ENCODE measurements at places on chromosomes 11 and 22.

DNA sequence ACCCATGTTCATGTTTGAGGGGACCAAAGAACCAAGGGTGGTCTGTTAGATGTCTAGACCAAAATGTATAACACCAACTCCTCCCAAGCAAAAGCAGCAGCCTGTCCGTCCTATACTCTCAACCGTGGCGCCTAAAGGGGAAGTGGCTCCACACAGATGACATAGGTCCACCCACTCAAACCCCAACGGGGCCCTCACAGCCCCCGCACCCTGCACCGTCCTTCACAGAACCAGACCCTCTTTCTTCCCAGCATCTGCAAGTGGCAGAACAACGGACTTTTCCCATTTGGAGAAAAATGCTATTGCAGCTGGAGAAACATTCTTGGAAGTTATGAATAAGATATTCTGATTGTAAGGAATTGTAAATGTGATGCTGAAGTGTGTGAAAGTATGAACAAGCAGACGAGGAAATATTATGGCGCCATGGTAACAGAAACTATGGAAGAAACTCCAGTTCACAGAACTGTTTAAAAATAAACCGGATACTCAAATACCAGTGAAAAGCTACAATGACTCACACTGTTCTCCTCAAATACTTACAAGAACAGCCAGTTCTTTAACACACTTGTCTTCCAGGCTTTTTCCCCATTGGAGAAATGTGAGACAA is 76.5 kb upstream of the ARFGAP3 start:
- DNase-seq, result no peak

DNA sequence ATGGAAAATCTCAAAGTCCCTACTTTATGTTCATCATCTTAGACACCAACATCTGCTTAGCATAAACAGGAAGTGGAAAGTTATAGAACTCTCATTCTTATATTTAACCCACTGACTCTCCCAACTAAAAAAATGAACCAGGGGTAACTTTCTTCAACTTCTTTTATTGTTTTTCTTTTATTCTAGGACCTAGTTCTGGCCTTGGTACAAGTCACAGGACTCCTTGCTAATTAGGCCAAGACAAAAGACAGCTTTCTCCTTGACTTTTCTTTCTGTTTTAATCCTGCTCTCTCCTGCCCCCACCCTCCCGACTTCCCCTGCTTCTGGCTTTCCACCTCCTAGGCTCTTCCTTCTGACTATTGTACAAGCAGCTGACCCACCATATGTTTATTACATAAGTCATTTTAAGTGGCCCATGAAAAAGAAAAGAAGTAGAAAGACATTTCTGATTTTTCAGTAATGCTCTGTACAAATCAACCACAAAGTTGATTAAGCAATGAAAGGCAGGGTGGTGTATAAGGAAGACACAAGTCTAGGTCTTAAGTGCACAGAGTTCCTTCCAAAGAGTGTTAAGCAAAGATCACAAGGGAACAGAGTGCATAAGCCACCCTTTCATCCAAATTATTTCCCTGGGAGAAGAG is 18.3 kb downstream of the JAML start:
- no peak for DNase-seq

DNA sequence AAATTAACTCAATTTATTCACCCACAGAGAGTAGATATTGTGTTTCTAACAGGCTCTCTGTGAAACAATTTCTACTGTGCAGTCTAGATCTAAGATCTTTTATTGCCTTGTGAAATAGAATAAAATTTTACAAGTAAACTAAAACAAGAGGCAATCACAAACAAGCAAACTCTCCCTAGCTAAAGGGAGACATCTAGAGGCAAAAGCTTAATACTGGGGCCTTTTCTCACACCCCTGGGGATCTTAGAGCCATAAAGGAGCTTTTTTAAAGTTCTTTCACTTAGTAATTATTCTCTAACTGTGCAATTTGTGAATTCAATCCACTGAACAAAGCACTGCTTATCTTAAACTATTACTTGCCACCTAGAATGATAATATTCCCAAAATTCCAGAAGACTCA is 19.7 kb downstream of the ALG9 start:
- DNase-seq, result no peak

DNA sequence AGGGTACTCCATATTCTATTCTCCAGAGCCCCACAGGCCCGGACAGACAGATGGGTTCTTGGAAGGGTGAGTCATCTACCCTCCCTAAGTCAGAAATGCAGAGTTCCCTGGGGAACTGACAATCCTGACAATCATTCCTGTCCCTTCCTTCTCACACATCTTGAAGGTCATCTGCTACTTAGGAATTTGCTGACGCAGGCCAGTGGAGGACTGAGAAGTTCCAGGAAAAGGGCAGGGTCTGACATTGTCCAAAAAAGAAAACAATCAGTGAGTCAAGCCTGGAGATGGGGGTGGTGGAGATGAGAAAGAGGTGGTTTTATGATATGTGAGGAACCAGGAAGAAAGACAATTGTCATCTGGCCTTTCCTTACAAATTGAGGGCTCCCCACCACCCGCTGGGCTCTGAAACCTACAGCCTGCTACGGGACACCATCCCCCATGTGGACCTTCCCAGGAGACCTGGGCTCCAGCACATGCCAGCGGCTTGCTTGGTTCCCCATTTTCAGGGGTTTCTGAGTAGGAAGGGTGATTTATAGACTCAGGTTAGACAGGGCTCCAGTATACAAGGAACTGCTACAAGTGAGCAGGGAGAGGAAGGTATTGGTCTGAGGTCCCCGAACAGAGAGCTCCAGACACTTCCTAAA is 12.9 kb downstream of the CD59 start:
- DNase-seq, result no peak

DNA sequence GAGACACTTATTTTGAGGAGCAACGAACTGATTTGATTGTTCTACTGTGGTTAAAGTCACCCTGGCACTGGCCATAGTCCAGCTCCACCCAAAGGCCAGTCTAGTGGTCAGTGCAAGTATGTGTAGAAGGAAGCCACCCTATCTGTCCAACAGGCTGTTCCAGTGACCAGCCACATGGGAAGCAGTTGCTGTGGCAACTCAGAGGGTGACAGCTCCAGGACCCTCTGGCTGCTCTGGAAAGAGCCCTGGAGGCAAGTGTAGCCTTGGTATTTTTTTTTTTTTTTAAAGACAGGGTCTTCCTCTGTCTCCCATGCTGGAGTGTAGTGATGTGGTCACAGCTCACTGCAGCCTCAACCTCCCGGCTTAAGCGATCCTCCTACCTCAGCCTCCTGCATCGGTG is 27.8 kb downstream of the LMO1 start:
- no peak for DNase-seq

DNA sequence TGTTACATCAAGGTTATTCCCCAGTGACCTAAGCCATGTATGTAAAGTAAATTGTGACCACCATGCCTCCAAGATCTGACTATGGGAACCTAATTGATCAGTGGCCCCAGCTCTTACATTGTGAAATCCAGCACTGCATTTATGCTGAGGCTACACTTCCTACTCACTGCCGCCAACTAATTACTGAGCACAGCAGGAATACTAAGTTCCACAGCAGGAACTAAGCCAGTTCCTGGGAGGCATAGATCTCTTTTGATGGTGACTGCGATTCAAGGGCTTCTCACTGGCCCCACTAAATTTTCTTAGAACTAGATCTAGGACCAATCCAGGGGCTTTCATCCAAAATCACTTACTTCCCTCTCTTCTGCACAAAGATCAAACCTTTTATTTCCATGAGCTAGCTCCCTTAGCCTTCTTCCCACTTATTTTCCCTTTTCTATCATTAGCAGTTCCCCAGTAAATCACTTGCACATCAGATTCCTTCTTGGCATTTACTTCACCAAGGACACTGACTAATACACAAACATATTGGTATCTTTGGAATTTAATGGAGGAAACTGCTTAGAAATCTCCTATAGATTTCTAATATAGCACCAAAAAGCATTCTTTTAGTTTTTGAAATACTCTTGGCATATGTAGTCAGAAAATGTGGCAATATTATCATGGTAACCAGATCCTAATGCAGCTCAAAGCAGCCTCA is 46.0 kb downstream of the CNTN5 start:
- DNase-seq, result no peak

DNA sequence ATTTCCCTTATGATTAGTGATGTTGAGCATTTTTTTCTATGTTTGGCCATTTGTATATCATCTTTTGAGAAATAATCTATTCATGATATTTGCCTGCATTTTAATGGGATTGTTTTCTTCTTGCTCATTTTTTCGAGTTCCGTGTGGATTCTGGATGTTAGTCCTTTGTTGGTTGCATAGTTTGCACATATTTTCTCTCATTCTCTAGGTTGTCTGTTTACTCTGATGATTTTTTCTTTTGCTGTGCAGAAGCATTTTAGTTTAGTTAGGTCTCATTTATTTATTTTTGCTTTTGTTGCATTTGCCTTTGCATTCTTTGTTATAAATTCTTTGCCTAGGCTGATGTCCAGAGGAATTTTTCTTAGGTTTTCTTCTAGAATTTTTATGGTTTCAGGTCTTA is 87.3 kb downstream of the METTL15 start:
- DNase-seq, result no peak

- no peak for DNase-seq
These were observed 14.7 kb upstream of the GNAZ start for GRCh38 chr22:23055449-23056179.

GRCh38 chr11:75087319-75088305 is 9.1 kb downstream of the OR2AT4 start:
- DNase-seq, result no peak

DNA sequence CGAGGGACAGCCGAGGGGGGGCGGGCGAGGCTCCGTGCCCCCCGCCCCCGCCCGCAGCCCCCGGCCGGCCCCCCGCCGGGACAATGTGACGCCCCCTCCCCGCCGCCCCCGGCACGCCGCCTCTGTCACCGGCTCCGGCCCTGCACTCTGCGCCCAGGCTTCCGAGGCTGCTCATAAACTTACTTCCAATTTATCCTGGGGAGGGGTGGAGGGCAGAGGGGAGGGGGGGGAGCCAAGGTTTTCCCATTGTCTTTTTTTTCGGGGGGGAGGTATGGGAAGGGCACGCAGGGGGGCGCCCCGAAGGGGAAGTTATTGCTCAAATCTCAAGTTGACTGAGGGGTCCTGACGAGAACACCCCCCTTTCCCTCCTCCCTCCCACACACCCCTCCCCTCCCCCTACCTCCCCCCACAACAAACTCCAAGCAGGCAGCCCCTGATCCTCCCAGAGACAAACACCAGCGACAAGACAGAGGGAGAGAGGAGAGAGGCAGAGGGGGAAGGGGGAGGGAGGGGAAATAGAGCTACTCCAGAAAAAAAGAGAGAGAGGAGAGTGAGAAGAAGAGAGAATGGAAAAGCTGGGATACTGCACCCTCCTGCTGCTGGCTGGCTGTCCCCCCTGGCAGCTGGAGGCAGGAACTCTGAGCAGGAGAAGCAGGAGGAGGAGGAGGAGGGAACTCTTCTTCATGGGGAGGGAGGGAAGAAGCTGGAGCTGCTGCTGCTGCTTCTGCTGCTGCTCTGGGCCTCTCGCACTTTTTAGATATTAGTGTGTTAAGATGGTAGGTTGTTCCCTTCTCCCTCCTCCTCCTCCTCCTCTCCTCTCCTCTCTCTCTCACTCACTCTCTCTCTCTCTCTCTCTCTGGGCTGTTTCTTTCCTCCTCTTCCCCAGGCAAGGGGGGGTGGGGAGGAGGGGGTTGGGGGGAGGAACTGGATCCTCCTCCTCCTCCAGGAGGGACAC is 631 bp downstream of the PHF21A start:
- no peak for DNase-seq

GRCh38 chr11:78876676-78877075 is 302.0 kb upstream of the NARS2 start:
- no peak for DNase-seq

- DNase-seq, result no peak
These were observed 26.5 kb downstream of the MED15 start for GRCh38 chr22:20533879-20534265.

- DNase-seq, result no peak
These were observed 5.4 kb upstream of the MTMR3 start for GRCh38 chr22:29877620-29878019.

DNA sequence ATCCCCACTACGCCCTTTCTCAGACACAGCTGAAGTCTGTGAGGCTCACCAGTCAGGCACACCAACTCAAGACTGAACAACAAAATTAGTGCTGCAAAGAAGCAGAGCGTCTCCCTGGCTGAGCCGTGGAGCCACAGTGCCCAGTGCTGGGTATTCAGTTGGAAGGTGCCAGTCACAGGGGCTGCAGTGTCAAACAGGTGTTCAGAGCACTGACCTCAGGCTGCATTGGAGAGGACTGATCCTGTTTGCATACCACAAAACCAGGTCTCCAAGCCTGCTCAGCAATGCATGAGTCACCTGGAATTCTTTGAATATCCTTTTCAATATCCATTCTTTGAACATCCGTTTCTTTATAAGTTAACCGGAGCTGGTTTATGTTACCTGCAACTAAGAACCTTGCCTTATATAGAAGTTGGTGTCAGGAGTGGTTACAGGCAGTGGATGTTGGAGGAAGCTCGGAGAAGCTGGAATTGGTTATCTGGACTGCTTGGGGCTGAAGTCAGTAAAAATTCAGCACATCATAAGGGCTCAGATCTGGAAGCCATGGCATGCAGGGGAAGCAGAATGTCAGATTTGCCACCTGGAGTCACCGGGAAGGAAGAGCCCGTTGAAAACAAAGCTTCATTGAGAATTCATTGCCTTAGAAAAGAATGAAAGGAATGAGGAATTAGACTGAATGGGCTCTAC is 30.3 kb downstream of the PDGFB start:
- no peak for DNase-seq

GRCh38 chr11:121936370-121936769 is 179.6 kb downstream of the BLID start:
- no peak for DNase-seq

GRCh38 chr22:23067691-23068090 is 2.6 kb upstream of the GNAZ start:
- DNase-seq, result no peak

- DNase-seq, result no peak
These were observed 64.2 kb downstream of the FLI1 start for GRCh38 chr11:128757886-128758612.

GRCh38 chr22:43292630-43293018 is 50.5 kb downstream of the SCUBE1 start:
- DNase-seq, result no peak

GRCh38 chr11:66475349-66476172 is 4.7 kb upstream of the DPP3 start:
- no peak for DNase-seq

- no peak for DNase-seq
These were observed 2345.8 kb downstream of the LRRC4C start for GRCh38 chr11:39113606-39114005.

DNA sequence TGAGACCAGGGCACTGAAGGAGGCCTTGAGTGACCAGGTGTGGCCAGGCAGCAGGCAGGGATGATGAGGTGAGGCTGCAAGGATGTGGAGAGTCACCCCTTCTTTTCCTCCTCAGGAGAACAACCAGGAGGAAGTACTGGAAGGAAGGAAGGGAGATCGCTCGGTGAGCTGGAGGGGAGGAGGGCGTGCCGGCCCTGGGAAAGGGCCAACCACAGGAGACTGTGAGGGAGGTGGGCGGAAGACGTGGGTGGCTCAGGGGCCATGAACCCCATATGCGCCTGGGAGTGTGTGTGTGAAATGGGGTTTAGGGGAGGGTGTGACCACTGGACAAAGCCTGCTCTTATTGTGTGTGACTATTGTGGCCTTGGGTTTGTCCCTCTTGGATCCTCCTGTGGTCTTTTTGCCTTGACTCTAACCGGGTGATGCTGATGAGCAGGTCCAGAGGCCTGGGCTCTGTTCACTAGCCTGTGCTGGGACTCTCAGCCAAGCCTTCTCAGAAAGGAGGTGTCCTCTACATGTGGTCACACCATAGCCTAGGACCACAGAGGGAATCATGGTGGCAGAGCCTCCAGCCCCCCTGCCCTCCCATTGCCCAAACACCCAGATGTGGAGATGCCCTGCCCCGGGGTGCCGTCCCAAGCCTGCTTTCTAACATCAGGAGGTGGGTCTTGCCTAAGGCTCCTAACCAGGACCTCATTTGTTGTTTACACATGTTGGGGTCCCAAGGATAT is 41.3 kb upstream of the TUB start:
- no peak for DNase-seq

Data from CD4-positive, alpha-beta T cell treated with Interleukin-6 at 100 ng/mL for 8 hours (primary cell).